HepG2 (cell line): ENCODE measurements at places on chromosomes 11 and 22.

- peak; percentile 27 for DNase-seq
Measured at GRCh38 chr22:19604711-19605268, 80.6 kb upstream of the CLDN5 start.

DNA sequence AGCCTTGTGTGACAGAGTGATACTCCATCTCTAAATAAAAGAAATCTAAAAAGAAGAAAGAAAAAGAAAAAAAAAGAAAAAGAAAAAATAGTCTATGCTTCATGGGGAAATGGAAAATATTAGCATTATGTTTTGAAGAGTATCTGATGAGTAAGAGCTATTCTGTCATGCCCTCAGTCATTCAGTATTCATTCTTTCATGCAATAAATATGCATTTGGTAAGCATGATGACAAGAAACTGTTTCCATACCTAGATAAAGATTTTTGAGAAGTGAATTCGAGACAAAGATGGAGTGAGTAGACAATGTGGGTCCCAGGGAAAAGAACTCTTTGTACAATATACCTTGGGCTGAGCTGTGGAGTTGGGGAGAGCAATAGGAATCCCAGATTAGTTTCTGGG lies 6.2 kb upstream of the IFTAP start:
- DNase-seq, result no peak

DNA sequence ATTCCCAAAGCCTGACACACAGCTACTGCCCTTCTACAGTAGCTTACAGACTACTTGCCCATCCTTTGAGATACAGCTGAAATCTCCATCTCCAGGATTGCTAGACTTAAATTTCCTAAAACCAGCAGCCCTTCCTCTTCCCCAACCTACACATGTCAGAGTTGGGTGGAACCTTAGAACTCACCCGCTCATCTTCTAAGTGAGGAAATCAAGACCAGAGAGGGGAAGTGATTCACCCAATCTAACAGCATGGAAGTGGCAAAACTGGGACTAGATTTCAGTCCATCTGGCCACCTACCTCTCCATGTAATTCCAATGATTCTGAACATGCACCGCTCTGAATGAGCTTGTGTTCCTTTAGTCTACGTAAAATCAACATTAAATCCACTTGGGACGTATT lies 1.0 kb upstream of the TMEM86A start:
- no peak for DNase-seq

- DNase-seq, result no peak
Measured at GRCh38 chr22:24810043-24810749, 4.2 kb downstream of the SGSM1 start.

- no peak for DNase-seq
Measured at GRCh38 chr11:94147433-94147845, 18.8 kb downstream of the PANX1 start.
